Neural cell (in vitro differentiated cells): ENCODE measurements at places on chromosomes 11 and 22. TPM values are rescaled to one million over a fixed set of nuclear protein-coding genes. Genes with fewer than 3 reads are reported as not detected.

The ADM2 gene
- not detected in 2 replicates for polyA plus RNA-seq

The WNT11 gene
- polyA plus RNA-seq, result 1.4 and 2.3 TPM in 2 replicates

The MMP12 gene
- not detected in 2 replicates for polyA plus RNA-seq

The ADAMTS15 gene
- polyA plus RNA-seq, result 1.1 TPM in 2 replicates

The C22orf31 gene
- not detected in 2 replicates for polyA plus RNA-seq

The SPON1 gene
- 0.66 and 0.74 TPM in 2 replicates for polyA plus RNA-seq

The POU2AF1 gene
- polyA plus RNA-seq, result not detected in 2 replicates

The MIAT gene
- 529 and 710 TPM in 2 replicates for polyA plus RNA-seq

The KRTAP5-8 gene
- not detected in 2 replicates for polyA plus RNA-seq

The OR51B4 gene
- not detected in 2 replicates for polyA plus RNA-seq

The ANGPTL5 gene
- not detected in 2 replicates for polyA plus RNA-seq

The TMEM126B gene
- 97.0 and 111 TPM in 2 replicates for polyA plus RNA-seq

The PANX2 gene
- 3.4 and 6.4 TPM in 2 replicates for polyA plus RNA-seq

The LIPT2 gene
- polyA plus RNA-seq, result 3.9 and 11.3 TPM in 2 replicates

The APOBEC3G gene
- polyA plus RNA-seq, result not detected in 2 replicates

The FAM76B gene
- 132 and 139 TPM in 2 replicates for polyA plus RNA-seq

The MMP27 gene
- polyA plus RNA-seq, result not detected in 2 replicates
